Astrocyte of the cerebellum (primary cell): ENCODE measurements at places on chromosomes 12 and 14.

- no peak for DNase-seq
Measured at GRCh38 chr14:104786091-104786586, 9.4 kb downstream of the AKT1 start.

GRCh38 chr14:67551940-67552339, 18.9 kb downstream of the PLEKHH1 start:
- no peak for DNase-seq

GRCh38 chr12:122399254-122399591, 23.2 kb downstream of the CLIP1 start:
- no peak for DNase-seq

DNA sequence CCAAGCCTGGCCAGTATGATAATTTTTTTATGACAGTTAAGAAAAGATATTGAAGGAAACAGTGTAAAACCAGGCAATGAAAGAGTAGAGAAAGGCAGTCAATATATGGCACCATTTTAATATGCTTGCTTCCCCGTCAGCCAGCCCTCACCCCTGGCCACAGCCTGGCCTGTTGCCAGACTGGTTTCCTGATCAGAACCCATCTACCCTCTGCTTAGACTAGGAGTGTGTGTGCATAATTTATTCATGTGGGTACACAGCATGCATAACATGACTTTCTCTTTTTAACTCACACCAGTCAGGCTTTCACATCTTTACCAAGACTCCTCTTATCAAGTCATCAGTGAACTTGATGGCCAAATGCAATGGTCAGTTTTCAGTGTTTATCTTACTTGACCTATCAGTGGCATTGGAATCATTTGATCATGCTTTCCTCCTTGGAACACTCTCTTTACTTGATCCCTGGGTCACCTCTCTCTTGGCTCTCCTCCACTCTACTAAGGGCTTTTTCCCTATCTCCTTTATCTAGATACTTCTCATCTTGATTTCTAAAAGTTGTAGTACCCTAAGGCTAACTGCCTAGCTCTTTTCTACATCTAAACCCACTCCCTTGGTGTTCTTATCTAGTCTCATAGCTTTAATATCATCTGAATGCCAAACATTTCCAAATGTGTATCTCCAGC, 10.0 kb upstream of the GPR19 start:
- no peak for DNase-seq

- DNase-seq, result no peak
Measured at GRCh38 chr12:91210618-91211017, 28.0 kb upstream of the DCN start.
